MG63 (cell line): ENCODE measurements at places on chromosomes 7 and 10. TPM values are rescaled to one million over a fixed set of nuclear protein-coding genes. Genes with fewer than 3 reads are reported as not detected.
A peak's percentile ranks its signal among the peaks of the same experiment; 100 is the strongest.

- no peak for DNase-seq
Measured at GRCh38 chr7:6256109-6256483, 16.3 kb downstream of the CYTH3 start.

GRCh38 chr7:92137557-92137956, 3.3 kb upstream of the CYP51A1 start:
- no peak for DNase-seq

DNA sequence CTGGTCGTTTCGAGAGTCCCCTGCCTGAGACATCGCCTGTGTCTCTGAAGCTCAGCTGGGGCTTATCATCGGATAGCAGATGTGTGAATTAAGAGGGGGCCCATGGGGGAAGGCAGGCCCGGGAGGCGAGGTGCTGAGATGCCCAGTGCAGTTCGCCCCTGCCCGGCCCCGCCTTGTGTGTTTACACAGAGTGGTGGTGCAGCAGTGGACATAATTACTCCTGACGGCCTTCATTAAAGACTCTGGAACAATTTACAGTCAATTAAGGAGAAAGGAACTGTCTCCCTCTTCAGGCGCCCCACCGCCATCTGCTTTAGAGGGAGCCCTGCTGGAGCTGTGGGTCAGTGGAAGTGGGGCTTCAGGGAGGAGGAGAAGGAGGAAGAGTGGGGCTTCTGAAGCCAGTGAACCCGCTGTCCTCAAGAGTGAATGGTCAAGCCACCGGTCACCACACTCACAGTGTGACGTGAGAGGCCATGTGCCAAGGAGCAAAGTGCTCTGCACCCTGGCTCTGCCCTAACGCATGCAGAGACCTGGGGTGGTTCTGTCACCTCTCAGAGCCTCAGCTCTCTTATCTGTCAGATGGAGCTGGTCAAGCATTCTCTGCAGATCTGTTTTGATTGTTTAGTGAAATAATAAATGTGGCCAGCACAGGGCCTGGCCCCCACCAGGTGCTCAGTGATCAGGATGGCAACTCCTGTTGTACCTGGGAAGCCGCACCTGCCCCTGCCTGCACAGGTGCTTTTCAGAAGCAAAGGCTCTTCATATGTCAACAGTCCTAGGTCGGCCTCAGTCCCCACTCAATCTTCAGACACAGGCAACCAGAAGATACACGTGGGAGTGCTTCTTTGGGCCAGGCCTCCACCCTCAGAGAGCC, 65.6 kb downstream of the CDH23 start:
- no peak for DNase-seq

UPK3BL1 gene
- 0.37 and 13.4 TPM in 2 replicates for total RNA-seq

DNA sequence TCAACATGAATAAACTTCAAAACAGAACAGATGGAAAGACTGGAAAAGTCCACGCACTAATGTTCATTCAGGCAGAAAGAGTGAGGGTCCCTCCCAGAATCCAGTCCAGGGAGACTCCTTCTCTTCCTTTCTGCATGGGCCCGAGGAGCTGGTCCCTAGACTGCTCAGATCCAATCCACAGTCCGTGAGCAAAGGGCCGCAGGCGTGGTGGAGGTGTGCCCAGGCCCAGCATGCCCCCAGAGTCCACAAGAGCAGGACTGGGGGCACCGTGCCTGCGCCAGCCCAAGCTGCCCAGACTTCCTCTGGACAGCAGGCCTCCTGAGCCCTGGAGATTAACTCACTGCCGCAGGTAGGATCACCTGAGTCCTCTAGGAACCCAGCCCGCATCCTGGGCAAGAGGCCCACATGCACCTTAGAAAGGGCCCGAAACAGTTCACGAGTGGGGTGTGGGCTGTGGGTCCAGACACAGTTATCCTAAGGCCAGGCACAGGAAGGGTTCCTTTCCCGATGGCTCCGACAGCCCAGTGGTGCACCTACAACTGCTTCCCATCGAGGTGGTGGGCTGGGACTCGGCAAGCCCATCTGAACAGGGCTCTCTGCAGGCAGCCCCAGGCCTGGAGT, 531.0 kb downstream of the DNAJB6 start:
- no peak for DNase-seq

DNA sequence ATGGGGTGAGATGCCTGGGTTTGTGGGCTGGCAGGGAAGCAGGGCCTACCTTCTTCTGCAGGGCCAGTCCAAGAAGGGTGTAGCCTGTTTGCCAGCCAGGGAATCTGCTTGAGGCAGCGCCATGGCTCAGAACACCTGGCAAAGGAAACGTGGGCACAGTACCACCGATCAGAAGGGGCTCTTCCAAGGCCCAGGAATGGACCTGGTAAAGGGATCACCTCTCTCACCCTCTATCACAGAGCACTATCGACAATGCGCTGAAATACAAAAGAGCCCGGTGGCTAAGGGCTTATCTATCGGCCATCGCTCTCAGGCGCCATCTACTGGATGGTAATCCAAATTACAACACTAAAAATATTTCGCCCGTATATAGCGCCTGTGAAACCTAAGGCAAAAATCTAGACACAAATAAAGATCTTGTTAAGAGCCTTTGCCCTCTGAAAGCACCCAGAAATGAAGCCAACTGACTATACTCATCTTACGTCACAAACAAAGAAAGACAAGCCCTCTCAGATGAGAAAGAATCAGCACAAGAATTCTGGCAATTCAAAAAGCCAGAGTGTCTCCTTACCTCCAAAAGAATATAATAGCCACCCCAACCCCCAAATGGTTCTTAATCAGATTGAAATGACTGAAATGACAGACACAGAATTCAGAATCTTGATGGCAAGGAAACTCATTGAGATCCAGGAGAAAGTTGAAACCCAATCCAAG, 217.8 kb upstream of the HPS1 start:
- DNase-seq: no peak

- no peak for DNase-seq
Measured at GRCh38 chr10:111123883-111124282, 47.1 kb downstream of the ADRA2A start.

DNA sequence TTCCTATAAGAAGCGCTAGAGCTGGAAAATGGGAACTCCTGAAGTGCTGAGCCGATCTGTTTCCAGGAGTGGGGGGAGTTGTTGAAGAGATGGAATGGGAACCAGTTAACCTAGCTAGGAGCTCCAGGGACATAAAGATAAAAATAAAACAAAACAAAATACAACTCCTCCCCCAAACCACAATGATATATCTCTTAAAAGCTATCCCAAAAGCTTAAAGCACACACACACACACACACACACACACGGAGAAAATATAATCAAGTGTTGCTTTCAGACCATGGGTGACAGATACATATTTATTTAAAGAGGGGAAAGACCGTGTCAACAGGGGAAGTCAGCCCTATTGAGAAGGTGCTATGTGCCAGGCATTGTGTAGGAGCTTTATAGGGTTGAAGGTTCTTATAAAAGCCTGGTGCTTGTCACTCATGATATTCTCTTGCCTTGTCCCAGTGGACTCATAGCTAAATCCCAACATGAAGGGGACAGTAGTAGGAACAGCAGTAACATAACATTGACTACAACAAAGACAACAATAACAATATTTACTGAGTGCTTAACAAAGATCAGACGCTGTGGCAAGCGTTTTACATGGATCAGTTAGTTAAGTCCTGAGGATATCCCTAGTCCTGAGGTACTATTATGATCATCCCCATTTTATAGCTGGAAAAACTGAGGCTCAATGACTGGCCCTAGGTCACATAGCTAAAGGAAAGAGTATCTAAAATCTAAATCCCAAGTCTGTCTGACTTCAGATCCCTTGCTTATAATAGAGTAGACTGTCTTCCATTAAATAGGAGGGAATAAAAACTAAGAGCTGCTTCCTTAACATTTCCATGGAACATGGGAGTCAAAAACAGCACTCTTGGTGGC, 115.5 kb downstream of the SPAG6 start:
- DNase-seq: no peak

VSIR gene
- total RNA-seq: 36.0 and 87.8 TPM in 2 replicates

DNA sequence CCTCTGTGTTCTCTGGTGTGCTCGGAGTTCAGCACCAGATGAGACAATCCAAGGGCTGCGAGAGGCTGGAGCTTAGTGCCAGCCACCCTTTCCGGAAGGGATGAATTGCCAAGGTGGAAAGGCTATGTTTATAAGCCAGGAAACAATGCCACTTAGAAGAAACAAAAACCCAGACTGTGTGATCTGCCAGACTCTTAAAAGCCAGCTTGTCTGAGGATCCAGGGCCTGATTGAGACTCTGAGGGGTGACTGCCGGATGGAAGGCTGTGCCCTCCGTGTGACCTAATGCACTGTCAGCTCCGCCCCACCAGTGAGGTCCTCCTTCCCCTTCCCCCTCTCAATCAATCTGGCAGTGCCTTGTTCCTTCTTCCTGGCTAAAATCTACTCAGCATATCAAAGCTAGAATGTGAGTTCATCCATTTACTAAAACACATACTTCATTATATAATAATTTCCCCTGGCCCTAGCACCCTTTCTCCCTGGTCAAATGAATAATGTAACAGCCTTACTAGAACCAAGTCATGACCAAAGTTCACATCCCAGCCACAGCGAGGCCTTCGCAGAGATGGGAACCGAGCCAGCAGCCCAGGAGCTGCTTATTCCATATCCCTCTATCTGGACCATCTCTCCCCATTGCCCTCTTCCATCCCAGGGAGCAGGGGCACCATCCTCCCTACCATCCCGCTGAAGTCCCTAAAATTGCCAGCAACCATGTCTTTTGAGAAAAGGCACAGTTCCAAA, 25.5 kb downstream of the FAM107B start:
- peak; percentile 56 for DNase-seq

- no peak for DNase-seq
Measured at GRCh38 chr7:87209295-87209924, 10.1 kb downstream of the TMEM243 start.

DNA sequence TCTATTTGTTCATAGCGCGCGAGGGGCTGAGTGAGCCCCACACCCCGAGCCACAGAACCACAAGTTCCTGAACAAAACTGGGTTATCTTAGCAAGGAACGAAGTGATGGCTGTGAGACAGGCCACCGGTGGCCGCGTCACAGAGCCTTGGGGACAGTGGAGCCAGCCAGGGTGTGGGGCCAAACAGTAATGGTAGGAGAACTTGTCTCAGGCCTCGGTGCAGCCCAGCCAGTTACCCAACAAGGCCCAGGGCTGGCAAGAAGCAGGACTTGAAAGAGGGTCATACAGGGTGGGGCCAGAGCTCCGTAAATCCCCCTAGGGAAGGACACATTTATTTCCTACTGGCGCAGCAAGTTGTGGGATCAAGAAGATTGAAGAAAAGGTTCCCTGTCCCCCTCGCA, 39.4 kb upstream of the TNS3 start:
- no peak for DNase-seq

DNA sequence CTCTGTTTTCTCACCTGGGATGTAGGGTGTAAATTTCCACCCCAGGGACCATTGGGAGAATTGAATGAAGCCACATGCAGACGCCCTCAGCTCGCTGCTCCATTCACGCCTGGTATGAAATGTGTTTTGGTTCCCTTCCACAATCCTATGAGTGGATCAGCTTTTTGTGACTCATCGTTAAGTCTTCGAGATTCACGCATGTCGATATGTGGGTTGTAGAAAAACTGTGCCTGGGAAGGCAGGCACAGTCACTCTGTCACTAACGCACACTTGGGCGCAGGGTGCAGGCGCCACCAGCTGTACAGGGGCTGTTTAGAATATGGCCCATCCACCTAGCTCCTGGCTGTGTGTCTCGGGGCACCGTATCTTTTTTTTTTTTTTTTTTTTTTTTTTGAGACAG, 64.2 kb upstream of the SH2B2 start:
- no peak for DNase-seq

SEMA3E gene
- total RNA-seq: 1.5 TPM in 1 of 2 replicates, not detected in the other

DNA sequence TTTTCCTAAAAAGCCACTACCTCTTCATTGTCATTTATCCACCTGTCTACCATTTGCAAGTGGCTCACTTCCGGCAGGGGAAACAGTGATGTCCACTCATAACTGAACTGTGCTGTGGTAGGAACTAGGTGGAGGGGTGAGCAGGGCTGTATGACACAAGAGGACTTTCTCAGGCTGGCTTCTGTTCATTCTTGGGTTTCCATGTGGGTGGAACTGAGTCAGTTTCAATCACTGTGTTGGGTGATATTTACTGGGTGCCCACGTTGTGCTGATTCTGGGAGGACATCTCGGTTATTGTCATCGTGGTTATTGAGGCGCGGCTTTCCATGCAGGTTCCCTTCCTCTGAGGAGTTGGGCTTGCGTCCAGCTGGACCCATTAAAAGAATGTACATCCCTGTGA, 38.8 kb downstream of the RAMP3 start:
- DNase-seq: no peak

LIPF gene
- not detected in 2 replicates for total RNA-seq

FEZF1 gene
- not detected in 2 replicates for total RNA-seq

PLA2G12B gene
- total RNA-seq: not detected in 2 replicates

- no peak for DNase-seq
Measured at GRCh38 chr7:2162959-2163358, 69.8 kb downstream of the MAD1L1 start.

DNA sequence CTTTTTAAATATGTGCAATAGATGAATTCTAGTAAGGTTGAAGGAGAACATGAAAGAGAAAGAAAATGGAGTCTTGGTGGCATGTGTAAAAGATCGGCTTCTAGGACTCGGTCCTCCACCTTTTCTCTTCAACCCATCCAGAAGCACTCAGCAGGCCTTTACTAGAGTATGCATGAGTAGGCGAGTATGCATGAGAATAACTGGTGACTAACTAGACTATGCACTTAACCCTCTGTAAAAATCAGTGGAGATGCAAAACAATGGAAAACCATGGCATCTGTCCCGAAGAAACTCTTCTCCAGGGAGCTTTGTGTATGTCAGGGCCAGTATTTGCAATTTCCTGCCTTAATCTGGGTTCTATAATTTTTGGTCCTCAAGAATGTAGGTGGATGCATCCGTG, 40.0 kb upstream of the GRB10 start:
- no peak for DNase-seq
